Testis (tissue), 5 donors: ENCODE measurements at places on chromosomes 1 and 21. TPM values are rescaled to one million over a fixed set of nuclear protein-coding genes. Genes with fewer than 3 reads are reported as not detected.

Gene EDN2
- polyA plus RNA-seq, result not detected

DNA sequence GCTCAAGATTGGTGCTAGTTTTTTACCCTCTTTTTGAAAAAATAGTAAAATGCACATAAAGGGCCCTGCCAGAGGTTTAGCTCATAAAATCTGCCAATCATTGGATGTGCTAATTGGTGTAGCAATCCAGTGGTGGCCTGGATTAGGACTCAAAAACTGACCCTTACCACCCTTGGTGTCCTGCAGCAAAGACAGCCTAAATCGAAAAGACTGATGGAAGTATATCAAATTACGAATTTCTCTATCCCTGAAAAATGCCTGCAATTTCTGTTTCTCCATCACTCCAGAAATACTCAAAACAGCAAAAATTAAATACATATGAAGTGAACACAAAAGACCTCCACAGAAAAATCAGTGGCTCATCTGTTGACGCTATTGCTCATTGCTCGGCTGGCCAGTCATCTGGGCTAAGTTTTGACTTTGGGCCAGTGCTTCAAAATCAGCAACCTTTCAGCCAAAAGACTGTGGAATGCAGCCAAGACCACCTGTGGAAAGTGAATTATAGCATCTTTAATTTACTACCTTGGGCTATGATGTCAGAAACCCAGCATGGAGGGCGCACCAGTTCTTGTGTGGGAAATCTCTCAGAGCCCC lies 30.0 kb downstream of the WLS start:
- no peak overlapping the region for H3K4me3 ChIP-seq
- peaks cover 4% of the 10 kb centered on the region for H3K4me1 ChIP-seq
- no peaks in the 10 kb centered on the region for H3K36me3 ChIP-seq
- H3K27ac ChIP-seq, result no peak overlapping the region
- no peak for DNase-seq
- no peaks in the 10 kb centered on the region for H3K27me3 ChIP-seq

- DNase-seq, result no peak
- H3K27me3 ChIP-seq, result no peaks in the 10 kb centered on the region
- no peak overlapping the region for H3K4me3 ChIP-seq
- no peaks in the 10 kb centered on the region for H3K36me3 ChIP-seq
Measured at GRCh38 chr1:167929725-167930124, 6.8 kb upstream of the DCAF6 start.

DNA sequence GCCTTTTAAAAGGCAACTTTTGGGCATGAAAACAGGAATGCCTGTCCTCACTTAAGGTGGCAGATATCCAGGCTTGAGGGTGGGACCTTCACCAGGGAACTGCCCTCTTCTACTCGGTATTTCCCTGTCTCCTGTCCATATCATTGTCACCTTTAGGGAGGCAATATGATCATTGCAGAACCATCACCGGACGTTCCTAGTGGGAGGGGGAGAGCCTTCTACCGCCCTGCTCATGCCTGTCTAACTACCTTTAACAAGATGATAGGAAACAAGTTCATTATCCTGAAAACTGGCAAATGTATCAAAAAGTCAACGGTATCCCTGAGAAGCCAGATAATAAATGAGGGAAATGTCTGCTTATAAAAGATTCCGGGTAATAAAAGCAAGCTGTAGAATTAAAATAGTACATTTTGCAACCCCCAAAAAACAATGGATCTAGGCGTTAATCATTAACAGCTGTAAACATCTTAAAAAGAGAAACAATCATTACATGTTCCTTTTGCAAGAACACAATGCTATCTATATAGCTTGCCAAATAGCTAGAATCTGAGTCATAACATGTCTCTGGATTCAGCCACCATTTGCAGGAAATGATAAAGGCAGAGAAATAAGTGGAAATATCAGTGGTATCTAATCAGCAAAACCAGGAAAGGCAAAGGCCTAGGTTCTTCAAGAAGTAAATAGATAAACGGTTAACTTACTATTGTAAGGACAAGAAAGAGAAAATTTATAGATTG lies 852.9 kb upstream of the ADGRL4 start:
- H3K4me1 ChIP-seq, result no peaks in the 10 kb centered on the region
- peak overlapping the region; percentile 22 for H3K27ac ChIP-seq
- no peaks in the 10 kb centered on the region for H3K36me3 ChIP-seq
- no peaks in the 10 kb centered on the region for H3K27me3 ChIP-seq
- no peak overlapping the region for H3K4me3 ChIP-seq
- no peak for DNase-seq

Gene FCRL6
- 1.3 TPM for polyA plus RNA-seq
